ENCODE measurements at places on chromosomes 7 and 10. TPM values are rescaled to one million over a fixed set of nuclear protein-coding genes. Genes with fewer than 3 reads are reported as not detected.

HABP2 gene
- not detected for total RNA-seq

GRCh38 chr7:66452165-66452564 lies 176.5 kb upstream of the KCTD7 start:
- no peak for DNase-seq

AGMO gene
- total RNA-seq: under 0.01 TPM

PSMC2 gene
- total RNA-seq: 95.0 TPM

CCL26 gene
- not detected for total RNA-seq

DNA sequence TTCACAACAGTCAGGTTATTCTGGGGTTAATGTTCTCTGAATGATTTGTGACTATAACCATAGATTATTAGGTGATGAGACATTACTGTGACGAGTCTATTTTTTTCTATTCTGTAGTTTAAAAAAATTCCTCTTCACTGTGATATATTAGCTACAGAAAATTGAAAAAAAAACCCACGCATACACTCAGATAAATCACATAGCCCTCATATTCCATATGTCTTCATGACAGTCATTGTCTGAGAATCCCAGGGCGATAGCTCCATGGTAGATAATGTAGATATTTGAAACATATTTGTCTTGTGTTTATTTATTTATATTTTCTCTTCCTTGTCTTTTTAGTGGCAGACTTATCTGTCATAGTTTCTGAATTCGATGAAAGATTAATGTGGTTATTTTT lies 110.0 kb downstream of the CAMK1D start:
- no peak for DNase-seq

DNA sequence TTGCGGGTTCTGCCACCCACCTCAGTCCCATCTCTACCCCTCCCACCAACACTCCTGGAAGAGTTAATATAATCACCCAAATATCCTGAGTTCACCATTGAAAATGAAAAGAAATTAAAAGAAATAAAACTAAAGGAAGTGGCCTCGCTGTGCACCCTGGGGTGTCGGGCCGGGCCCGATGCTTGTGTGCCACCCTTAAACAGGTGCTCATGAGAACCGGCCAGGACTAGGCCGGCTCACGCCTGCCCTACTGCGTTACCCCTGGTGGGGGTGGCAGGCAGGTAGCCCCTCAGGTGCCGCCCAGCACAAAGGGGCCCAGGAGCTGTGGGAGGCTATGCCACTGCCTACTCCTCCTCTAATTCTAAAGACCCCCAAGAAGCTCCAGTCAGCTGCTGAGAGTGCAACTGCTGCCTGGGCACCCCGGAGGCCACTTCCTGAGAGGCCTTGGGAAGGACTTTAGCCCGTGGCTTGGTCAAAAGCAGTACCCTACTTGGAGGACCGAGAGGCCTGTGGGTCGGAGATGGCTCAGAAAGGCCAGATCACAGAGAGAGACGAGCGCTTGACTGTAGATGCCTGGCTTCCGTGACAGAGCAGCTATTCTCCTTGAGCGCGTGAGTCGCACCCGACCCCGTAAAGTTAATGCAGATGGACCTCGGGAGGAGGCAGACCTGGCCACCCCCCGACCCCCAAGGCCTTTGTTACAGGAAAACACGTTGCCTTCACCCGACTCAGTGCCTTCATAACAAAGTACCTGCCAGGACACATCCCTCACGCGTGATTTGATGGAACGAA lies 51.0 kb upstream of the PPP2R2D start:
- no peak for DNase-seq

- DNase-seq: no peak
These were observed 243.0 kb upstream of the GLI3 start for GRCh38 chr7:42479816-42480633.

DNA sequence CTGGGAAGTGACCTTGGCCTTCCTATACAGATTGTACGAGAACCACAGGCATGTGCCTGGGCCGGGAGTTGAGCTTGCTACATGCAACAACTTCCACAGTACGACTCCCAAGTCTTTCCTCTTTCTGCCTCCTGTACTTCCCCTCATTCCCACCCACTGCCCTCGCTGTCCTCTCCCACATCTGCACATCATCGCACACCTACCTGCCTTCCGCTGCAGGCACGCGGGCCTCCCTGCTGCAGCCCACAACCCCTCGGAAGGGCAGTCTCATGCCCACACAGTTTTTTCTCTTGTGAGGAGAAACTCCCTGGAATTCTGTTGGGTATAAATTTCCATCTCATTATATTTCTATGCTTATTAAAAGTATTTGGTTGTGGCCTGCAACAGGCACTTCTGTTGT lies 117.2 kb downstream of the ACTR3B start:
- DNase-seq: no peak

- no peak for DNase-seq
These were observed 5.8 kb downstream of the COMTD1 start for GRCh38 chr10:75229971-75230370.

DNA sequence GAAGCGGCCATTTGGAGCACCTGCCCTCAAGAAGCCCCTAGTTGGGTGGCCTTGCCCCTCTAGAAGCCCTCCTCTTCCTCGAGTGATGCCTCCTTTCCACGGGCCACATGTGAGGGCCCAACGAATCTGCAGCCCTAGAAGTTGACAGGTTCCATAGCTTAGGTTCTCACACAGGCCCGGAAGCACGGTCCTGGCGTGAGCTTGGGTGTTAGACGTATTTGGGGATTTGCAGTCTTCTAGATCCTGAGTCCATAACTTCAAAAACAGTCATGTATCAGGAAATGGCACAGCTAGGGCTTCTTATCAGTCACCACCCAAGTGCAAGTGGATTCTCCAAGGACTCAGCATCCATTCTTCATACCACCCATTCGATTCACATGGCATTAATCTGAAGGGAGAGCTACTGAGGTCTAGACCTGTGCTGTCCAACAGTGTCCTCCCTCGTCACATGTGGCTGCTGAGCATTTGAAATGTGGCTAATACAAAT lies 477 bp upstream of the FBXW4 start:
- no peak for DNase-seq

- DNase-seq: no peak
These were observed 1.8 kb upstream of the IFIT1 start for GRCh38 chr10:89390476-89391225.

C10orf71 gene
- not detected for total RNA-seq

SPDYE9 gene
- total RNA-seq: under 0.01 TPM

GJD4 gene
- total RNA-seq: not detected

DNA sequence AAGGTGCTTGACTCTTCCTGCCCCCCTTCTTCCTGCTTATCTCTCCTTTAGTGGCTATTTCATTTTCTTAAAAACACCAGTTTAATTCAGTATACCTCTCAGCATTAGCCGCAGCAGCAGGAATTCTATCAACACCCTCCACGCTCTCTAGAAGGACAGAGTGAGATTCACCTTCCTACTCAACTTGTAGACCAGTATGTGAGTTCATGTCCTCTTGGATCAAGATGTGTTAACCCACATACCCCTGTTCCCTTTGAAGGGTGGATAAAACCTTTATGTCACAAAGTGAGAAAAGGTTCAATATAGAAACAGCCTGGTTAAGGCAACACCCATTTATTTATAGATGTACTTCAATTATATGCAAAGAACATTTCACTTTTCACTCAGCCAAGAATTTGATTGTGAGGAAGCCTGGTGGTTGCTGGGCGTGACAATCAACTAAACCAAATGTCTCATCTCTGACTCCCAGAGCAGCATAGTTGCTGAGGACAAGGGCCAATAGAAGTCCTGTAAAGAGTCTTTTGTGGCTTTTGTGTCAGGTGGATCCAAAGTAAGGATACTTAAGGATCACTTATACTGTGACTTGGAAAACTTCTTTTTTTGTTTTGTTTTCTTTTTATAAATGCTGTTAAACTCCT lies 617.1 kb downstream of the SORCS3 start:
- DNase-seq: no peak

- DNase-seq: no peak
These were observed 8.4 kb downstream of the GRB10 start for GRCh38 chr7:50774319-50774718.

ABCB1 gene
- total RNA-seq: 6.5 TPM

TECPR1 gene
- total RNA-seq: 25.3 TPM

DNA sequence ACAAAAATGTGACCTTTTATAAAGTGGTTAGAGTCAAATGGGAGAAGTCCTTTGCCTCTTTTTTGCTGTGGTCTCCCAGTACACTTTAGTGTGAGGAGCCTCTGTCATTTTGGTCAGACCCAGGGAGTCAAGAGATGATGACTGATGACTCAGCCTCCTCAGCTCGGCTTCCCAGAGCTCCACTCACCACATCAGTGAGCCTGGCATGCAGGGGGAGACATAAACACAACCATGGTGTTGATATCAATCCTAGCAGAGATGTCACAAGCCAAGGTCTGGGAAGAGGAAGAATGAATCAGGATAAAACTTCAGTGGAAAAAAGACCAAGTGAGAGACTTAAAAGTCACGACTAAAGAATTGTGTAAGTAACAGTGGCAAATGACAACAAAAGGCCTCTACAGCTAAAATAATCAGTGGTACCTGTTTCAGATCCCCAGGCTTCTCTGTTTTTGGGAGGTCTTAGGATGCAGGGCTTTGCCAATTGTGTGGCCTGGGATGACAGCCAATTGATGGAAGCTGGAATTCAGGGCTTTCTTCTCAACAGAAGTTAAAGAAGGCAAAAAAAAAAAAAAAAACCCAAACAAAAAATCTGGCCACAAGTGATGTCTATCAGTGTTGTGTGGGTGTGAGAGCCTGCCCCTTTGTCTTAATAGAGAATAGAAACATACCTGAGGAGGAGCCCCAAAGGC lies 50.2 kb downstream of the TFAM start:
- DNase-seq: no peak

PTPRN2 gene
- total RNA-seq: 52.2 TPM

PRLHR gene
- total RNA-seq: 2.4 TPM
